ENCODE measurements at places on chromosomes 2 and 18.

- DNase-seq, result no peak
These were observed 26.5 kb upstream of the ABI2 start for GRCh38 chr2:203301667-203302066.

DNA sequence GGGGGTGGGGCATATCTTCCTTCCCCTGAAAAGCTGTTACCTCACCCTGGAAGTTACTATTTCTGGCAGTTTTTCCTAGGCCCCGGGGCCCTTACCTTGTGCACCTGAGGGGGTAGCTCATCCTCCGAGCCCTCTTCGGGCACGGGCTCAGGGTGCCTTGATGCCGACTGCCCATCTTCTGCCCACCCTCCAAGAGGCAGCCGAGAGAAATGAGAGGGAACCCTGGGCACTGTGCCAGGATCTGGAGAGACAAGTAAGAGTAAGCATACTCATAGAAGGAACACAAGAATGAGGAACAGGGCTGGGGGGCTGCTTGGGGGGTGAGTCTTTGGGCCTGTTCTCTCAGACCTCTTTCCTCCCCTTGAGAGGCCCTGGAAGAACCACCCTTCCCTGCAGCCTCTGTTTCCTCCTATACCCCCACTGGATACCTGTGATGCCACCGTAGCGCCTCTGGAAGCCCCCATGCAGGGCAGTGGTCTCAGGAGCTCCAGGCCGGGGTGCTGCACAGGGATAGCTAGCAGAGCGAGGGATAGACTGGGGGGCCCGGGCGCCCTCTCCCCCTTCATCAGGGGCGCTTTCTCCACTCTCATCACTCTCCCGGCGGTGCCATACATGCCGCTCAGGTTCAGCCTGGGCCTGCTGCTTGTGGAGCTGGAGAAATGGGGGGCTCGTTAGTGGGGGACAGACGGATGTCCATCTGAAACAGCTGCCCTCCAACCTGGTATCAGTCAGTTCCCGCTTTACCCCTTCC lies 2.1 kb upstream of the ABCB6 start:
- DNase-seq, result no peak

- no peak for DNase-seq
These were observed 44.1 kb downstream of the KIF1A start for GRCh38 chr2:240775905-240776304.

DNA sequence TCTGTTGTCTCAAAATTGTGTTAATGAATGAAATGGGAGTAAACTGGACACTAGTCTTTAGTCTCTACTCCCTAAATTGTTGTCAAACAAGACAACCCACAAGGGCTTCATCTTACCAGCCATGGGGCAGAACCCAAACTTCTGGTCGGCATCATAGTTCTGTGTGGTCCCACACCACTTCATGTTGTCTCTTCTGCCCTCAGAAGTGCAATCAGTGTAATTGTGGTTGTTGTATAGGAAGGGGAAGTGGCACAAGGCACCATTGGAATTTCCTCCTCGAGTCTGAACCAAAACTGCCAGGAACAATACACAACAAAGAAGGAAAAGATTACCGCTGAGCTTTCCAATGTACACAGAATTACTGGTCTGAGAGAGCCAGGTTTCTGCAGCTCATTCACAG lies 12.6 kb downstream of the FN1 start:
- DNase-seq, result no peak

DNA sequence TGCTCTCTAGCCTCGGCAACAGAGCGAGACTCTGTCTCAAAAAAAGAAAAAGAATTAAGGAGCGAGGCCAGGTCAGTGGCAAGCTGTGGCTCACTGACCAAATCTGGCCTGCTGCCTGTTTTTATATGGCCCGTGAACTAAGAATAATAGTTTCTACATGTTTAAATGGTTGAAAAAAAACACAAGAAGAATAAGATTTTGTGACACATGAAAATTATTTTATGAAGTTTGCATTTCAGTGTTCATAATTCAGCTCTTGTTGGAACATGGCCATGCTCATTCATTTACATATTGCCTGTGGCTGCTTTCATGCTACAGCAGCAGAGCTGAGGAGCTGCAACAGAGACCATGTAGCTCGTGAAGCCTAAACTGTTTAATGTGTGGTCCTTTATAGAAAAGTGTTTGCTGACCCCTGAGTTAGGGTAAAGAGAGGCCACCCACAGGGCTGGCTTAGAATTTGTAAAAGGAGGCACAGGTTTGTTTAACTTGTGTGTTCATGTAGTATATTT lies 59.5 kb downstream of the MFSD6 start:
- DNase-seq, result no peak

DNA sequence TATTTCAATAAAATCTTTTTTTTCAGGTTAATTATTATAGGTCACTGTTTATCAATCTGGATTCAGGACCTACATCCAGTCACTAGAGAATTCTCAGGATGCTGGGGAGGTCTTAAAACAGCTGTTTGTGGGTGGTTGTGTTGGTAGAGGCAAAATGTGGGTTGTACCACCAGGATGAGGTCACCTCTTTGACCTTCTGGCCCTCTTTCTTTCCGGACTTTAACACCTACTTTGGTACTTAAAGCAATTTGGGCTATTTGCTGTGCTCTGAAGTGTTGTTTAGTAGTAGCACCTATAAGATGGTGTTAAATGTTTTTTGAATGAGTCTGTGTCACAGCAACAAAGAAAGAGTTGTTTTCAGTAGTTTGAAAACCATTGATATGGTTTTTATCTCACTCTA lies 14.6 kb downstream of the EML4 start:
- DNase-seq, result no peak

DNA sequence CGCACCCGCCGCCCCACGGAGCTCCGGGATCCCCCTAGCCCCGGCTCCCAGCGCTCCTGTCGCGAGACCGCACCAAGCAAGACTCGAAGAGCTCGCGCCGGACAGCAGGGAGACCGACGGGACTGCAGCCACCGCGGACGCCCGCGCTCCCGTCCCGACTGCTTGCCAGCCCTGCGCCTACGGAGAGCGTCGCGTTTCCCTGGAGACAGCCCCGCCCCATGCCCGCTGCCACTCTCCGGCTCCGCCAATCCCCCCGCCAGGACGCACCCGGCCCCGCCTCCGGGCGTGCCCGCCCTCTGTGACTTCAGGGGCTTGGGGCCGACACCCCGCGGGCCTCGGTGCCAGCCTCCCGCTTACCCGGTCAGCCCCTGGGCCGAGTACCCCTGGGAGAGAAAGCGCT lies at the start of gene ANKMY1:
TSS of gene ANKMY1 (minus strand) at position 181 of the 400 bp plus-strand sequence. CDS start 653 bp downstream, outside the sequence.
- peak; percentile 75 for DNase-seq

GRCh38 chr2:237154884-237155851 lies 69.5 kb downstream of the COPS8 start:
- no peak for DNase-seq

DNA sequence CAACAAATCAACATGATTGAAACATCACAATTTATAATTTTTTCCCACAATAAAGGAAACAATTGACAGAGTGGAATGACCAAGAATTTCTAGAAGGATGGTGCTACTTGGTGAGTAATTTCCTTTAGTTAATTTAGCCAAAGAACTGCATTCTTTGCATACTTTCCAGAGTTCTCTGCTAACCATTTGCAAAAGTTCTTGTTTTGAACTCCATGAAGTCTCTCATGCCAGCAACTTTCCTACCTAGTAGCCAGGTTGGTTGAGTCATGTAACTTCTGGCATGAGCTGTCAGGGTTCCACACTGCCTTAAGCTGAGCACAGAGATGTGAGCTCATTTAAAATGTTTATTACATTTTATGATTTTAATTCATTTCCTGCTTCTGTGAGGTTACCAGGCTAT lies 539.6 kb downstream of the PID1 start:
- DNase-seq, result no peak

- DNase-seq, result no peak
These were observed 24.5 kb downstream of the ROCK2 start for GRCh38 chr2:11319939-11320338.

All from activated CD8-positive, alpha-beta T cell treated with anti-CD3 and anti-CD28 coated beads, Interleukin-2, amount 10 ng/mL, durations not matched to agents 7 days and 5 days (primary cell).